GM23248 (cell line): ENCODE measurements at places on chromosomes 6 and 20.

- DNase-seq: peak; percentile 90
These were observed 48.0 kb downstream of the GCLC start for GRCh38 chr6:53496797-53497375.

- DNase-seq: no peak
These were observed 211.0 kb downstream of the NFATC2 start for GRCh38 chr20:51331481-51331880.

GRCh38 chr6:148405894-148406293 is 63.3 kb downstream of the SASH1 start:
- DNase-seq: no peak

DNA sequence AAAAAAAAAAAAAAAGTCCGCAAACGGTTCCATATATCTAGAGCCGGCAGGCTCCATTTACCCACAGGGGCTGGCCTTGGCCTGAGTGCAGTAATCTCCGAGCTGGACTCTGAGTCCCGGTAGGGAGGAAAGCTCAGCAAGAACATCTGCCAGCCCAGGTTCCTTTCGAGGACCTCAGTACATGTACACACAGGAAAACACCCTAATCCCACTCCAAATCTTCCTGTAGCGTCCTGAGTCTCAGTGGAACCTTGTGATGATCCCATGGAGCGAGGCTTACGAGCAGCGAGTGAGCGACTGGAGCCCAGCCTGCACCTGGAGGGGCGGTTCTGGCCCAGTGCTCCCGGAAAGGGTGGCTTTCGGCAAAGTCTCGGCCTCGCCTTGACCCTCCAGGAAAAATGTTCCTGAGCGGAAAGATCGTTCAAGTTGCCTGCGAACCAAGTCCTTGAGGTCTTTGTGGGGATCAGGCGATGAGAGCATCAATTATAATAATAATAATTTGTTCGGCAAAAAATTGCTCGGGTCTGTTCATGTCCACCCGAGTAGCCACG is 32.1 kb downstream of the PRSS16 start:
- no peak for DNase-seq

- no peak for DNase-seq
These were observed 15.7 kb upstream of the CST3 start for GRCh38 chr20:23653400-23653938.

GRCh38 chr6:17367868-17368267 is 25.5 kb upstream of the CAP2 start:
- DNase-seq: no peak

DNA sequence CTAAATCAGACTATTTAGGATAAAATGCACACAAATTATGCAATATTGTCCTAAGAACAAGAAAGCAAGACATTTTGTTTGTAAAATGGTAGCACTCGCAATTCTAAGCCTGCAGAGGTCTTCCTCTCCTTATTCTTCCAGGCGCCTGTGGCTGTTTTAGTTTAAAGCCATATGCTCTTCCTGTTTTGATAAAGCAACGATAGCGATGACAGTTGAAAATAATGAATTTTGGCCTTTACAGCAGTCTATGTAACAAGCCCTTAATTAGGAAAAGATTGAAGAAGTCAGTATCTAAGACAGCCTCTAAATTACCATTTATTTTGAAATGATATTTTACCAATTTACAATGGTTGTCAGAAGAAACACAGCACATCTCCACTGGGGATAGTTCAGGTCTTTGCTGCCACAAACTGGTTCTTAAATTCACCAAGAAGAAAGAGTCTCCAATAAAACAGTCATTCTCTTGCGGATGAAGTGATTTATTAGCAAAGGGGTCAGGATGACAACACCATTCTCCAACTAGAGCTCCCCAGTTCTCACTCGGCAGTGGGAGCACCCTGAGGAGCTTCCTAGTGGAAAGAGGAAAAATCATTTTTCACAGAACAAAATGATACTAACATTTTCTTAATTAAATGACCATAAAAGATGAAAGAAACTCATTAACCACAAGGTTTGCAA is 21.4 kb downstream of the UBE3D start:
- no peak for DNase-seq

GRCh38 chr6:159615918-159616317 is 77.1 kb downstream of the SOD2 start:
- DNase-seq: no peak

- peak; percentile 90 for DNase-seq
These were observed 61.9 kb downstream of the CNKSR3 start for GRCh38 chr6:154448448-154449096.

DNA sequence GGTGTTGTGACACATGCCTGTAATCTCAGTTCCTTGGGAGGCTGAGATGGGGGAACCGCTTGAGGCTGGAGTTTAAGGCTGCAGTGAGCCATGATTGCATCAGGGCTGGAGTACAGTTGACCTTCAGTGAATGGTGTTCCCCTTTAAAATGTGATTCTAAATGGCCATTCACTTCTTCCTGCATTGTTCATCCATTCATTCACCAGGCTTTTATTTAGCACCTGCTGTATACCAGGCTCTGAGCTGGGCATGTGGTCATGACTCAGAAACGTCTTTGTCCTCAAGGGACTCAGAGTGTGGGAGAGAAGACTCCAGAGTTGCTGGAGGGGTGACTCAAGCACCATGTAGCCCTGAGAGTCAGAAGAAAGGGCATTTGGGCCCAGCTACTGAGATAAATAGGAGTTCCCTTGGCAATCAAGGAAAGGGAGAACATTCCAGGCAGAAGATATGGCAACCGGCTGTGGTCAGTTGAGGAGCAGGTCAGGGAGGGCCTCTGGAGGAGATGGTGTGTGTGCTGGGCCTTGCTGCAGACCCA is 101.1 kb downstream of the DLGAP4 start:
- DNase-seq: peak; percentile 87
